ENCODE measurements at places on chromosomes 6 and 20.

DNA sequence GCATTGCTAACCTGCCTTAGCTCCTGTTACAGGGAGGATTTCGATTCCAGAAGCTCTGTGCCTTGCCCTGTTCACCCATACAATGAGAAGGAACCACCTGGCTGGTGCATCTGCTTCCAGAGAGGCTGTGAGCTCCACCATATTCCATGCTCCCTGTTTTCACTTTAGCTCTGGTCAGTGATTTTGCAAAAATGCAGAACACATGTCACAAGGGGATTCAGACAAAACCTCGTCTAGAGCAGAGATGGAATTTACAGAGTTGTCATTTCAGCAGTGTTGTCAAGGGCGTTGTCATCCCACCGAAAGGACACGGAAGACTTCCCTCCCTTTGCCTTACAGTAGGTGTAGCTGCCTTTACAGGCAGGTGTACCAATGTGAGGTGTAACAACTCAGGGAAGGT lies 223.0 kb upstream of the ARID1B start:
- no peak for DNase-seq

- DNase-seq, result no peak
These were observed 107.3 kb downstream of the TINAG start for GRCh38 chr6:54415517-54415916.

DNA sequence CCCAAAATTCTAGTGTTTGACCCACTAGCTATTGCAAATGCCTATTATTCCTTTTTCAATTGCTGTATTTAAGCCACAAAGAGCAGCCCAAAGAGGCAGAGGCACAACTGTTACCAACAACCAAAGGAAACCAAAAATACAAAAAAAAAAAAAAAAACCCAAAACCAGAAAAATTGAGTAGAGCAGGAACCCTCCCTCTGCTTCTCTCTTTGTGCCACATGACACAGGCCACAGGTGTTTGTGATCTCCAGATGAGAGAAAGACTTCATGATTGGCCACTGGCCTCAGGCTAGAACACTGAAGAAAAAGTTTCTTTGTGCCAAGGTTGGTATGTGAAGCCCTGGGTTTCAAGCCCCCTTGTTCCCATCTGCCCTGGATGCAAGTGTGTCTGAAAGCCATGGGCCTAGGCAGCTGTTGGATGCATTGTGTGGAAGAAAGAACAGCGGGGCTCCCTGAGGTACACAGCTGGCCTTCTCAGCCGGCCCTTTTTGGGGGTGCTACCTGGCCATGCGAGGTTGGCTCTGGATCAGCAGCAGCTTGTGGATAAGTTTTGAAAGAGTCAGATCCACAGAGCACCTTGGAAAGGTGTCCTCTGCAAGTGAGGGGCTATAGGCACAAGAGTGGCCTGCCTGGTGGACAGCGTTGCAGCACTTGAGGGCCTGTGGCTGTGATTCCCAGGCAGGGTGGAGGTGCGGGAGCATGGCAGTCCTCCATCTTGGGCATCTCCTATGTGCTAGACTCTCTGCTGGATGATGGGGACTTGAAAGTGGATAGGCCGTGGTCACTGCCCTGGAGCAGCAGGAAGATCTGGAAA lies 204.5 kb downstream of the ZDHHC14 start:
- no peak for DNase-seq

GRCh38 chr20:46939031-46939965 lies 44.7 kb downstream of the EYA2 start:
- DNase-seq, result peak; percentile 16

GRCh38 chr6:34230653-34231371 lies 5.9 kb upstream of the HMGA1 start:
- no peak for DNase-seq

DNA sequence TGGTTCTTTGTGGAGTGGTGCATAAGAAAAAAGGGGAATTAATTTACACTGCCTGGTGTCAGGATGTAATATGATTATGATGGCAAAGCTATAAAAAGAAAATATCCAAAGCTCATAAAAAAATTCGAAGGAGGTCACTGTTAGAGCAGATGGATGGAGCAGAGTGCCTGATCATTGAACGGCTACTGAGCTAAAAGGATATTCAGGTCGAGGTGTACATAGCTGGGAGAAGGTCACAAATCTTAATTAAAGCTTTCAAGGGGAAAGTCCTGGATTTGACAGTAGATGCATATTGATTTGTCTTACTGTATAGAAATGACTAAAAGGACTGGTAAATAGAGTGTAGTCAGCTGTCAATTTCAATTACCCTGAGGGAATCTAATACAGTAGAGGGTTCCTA lies 84.4 kb downstream of the PKIB start:
- DNase-seq, result no peak

DNA sequence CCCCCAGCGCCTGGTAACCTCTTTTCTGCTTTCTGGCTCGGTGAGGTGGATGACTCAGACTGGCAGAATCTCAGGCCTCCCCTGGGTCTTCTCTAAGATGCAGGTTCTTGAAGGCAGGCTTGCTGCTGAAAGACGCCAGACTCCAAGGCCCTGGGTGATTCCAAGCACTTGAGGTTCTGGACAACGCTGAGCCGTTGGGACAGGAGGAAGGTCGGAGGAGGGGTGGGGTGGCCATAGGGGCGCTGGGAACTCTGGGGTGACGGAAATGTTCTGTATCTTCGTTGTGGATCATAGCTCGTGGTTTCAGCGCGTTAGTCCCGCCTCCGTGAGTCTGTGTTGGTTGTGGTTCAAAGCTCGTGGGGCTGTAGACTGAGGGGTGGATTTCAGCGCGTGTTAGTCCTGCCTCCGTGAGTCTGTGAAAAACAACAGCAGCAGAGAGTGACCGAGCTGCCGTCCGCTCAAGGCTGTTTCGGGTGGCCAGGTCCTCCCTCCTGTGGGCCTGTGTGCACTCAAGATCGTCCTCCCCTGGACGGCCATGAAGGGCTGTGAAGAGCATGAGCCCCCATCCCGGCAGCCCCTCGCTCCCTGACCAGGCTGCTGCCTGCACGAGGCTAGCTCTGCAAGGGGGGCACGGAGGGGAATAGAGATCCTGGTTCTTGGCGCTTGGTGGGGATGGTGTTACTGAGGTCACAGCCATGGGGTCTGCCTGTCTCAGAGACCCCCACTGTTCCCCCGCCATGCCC lies 7.7 kb downstream of the NTSR1 start:
- DNase-seq, result no peak

- DNase-seq, result no peak
These were observed 5.9 kb downstream of the TMEM239 start for GRCh38 chr20:2822073-2822472.

- no peak for DNase-seq
These were observed 34.4 kb upstream of the KIF16B start for GRCh38 chr20:16607364-16608276.

DNA sequence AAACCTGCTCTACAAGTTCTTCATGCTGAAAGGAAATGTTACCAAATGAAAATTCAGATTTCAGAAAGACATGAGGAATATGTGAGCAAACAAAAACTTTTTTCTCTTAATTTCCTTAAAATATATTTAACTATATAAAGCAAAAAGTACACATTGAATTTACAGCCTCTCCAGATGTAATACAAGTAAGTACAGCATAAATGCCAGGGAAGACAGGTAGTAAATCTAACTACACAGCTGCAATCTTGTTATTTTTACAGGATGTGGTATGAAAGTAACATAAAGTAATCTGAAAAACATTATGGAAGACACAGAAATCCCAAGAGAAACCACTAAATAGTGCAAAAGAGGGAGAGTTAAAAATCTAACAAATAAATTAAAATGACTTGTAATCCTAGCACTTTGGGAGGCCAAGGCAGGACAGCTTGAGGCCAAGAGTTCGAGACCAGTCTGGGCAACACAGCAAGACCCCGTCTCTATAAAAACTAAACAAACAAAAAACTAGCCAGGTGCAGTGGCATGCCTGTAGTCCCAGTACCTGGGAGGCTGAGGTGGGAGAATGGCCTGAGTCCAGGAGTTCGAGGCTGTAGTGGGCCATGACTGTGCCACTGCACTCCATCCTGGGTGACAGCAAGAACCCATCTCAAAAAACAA lies 50.7 kb downstream of the FAM8A1 start:
- DNase-seq, result no peak

GRCh38 chr6:111985202-111985731 lies 68.6 kb upstream of the CCN6 start:
- DNase-seq, result no peak

GRCh38 chr6:1110941-1111349 lies 201.0 kb upstream of the FOXQ1 start:
- no peak for DNase-seq

GRCh38 chr6:55997223-55997874 lies 122.0 kb upstream of the BMP5 start:
- no peak for DNase-seq

- DNase-seq, result no peak
These were observed 174.7 kb upstream of the PROKR2 start for GRCh38 chr20:5491455-5491854.

DNA sequence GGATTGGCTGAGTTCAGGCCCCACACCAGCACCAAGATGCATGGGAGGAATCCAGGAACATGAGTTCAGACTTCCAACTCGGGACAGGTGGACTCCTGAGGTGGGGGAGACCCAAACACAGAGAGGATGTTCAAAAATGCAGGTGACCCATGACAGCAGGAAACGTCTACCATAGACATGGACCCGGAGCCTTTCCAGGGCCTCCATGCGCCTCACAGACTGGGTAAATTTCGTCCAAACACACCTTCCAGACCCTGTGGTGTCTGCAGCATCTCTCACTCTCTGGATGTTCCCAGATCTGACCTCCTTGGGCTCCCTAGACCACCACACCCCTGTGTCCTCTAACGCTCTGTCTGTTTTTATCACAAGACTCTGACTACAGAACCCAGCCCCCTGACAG lies 87.7 kb downstream of the PXDC1 start:
- DNase-seq, result no peak

DNA sequence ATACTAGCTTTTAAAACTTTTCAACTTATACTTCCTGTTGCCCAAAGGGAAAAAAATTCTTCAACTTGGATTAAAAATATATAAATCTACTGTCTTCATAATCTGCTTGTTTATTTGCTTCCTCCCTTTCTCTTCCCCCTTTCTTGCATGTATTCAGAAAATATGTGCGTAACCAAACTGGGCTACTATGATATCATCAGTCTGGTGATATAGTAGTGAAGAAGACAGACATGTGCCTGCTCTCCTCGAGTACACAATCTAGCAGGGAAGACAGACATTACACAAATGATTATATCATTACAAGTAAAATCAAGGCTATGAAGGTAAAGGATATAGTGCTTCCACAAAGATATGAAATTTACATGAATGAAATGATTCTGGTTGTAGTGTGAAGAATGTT lies 31.0 kb downstream of the IBTK start:
- no peak for DNase-seq

DNA sequence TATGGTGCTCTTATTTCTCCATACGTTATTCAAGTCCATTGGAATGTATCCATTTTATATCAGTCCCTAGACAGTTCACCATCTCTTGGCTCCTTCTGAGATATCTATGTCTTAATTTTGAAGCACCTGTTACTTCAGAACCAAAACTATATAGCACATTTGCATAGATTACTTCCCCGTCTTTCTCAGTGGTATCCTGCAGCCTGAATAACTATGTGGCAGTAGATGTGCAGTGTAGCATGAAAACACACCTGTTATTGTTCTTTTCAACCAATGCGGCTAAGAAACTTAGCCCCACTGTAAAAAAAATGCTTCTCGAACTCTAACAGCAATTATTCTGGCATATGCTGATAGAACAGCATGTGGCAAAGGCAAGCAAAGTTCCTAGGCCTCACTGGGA lies 1184.4 kb upstream of the ADGRB3 start:
- no peak for DNase-seq

DNA sequence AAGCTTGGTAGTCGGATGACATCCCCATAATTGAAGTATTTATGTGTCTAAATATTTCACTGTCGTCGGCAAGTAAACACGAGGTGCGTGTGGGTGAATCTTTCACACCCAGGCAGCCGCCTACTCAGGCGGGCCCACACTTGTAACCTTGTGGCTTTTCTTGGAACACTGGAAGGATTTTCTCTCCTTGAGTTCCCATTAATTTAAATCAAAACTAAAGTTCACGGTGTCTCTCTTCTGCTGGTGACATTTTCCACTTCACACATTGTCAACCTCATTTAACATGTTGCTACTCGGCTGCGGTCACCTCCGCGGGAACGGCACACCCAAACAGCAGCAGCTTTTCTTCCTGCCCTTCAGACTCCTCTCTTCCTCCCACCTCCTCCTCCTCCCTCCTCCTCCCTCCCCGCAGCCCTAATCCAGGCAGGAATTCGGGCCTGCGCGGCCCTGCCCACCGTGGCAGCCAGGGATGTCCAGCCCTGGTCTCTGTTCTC lies 336.6 kb downstream of the QKI start:
- DNase-seq, result no peak

- no peak for DNase-seq
These were observed 107.3 kb downstream of the GMPR start for GRCh38 chr6:16345449-16346330.

- no peak for DNase-seq
These were observed 542.1 kb upstream of the AGPAT4 start for GRCh38 chr6:161815965-161816364.

DNA sequence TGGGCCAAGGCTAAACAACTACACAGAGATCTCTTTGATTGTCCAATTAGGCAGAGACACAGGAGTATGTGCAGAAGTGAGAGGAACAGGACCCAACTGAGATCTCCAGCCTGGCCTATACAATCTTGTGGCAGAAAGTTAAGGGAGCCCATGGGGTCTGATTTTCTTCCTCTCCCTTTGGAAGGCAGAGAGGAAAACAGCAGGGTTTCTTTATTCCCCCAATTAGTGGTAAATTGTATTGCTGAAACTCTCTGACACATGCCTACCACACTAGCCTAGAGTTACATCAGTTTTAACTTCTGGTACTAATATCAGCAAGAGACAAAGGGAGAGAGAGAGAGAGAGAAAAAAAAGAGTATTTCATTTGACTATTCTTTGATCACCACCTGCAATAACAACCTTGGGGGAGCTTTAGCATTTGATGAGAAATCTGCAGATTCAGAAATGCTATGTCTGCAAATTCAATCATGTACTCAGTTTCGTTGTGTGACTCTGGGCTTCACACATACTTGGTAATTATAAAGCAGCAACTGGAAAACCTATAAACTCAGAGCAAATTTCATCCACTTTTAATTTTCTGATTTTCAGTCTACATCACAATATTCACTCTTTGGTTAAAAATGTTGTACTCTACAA lies 260.3 kb upstream of the SPTLC3 start:
- no peak for DNase-seq

GRCh38 chr6:56220078-56220477 lies 27.3 kb downstream of the COL21A1 start:
- DNase-seq, result no peak

DNA sequence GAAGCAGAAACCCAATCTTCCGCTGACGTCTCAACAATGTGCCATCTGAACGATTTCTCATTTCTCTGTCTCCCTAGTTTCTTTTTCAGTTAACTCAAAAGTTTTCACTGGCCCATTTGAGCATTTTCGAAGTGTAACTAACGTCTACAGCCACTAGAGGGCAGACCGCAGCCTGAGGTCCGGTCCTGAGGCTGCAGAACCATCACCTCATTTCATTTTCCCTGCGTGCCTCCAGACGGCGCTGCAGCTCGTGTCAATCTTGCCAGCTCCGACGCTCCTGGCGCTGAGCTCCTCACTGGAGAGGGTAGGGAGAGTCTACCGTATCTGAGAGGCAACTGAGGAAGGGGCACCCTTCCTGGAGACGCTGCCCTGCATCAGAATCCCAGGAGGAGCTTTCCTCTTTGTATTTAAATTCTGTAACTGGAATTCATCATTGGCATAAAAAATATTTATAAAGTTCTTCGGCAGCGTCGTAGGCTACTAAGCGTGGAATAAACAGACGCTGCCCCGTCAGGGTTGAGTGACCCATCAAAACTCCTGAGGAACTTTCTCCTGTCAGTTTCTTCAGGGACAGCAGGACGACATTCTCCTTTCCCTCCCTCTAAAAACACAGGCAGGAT lies 28.5 kb upstream of the DTNBP1 start:
- peak; percentile 77 for DNase-seq

- DNase-seq, result no peak
These were observed 16.7 kb downstream of the MAP3K5 start for GRCh38 chr6:136775548-136775947.
